ENCODE measurements at places on chromosomes 12 and 14.

GRCh38 chr14:89309670-89310177, 107.3 kb downstream of the FOXN3 start:
- no peak for DNase-seq

DNA sequence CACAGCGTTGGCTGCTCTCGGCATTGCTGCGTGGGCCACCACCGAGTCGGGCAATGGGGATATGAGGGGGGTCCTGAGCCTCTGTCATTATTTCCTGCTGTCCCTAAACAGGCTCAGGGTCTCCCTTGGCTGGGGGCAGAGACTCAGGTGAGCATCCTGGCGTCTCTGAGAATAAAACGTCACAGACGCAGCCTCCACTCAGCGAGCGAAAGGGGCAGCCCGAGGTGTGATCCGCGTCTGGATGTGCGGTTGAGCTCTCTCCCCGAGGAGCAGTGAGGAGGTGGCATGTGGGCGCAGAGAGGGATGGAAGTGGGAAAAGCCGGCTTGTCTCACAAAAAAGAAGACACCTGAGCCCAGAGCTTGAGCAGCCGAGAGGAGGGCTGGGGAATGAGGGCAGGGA, 62.6 kb downstream of the GALNT9 start:
- no peak for DNase-seq

DNA sequence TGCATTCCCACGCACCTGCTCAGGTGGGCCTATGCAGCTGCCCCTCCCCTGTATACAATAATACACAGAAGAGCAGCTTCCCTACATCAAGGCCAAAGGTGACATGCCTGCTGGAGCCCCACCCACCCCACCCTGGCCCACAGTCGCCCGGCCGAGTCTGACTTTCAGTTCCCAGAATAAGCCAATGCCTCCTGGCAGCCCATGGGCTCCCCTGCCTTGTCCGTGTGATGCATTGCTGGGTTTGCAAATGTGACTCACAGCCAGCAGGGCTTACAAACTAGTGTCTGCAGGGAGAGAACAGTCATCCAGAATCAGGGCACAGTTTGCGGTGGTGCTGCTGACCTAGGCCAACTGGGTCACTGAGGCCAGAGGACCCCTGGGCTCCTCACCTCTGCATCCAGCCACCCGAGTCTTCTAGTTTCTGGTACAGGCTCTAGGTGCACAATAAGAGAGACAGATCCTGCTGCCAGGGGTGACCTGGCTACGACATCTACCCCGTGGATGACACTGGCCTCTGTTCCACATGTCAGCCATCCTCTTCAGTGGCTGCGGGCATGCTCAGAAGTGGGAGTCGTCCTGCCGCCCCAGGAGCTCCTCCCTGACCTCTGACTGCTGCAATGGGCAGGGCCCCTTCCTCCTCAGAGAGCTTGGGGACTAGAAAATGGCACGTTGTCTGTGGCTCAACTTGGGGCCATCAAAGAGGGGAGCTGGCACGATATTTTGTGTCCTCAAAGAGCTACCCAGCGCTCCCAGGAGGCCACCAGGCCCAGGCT, 84.5 kb downstream of the CHGA start:
- no peak for DNase-seq

DNA sequence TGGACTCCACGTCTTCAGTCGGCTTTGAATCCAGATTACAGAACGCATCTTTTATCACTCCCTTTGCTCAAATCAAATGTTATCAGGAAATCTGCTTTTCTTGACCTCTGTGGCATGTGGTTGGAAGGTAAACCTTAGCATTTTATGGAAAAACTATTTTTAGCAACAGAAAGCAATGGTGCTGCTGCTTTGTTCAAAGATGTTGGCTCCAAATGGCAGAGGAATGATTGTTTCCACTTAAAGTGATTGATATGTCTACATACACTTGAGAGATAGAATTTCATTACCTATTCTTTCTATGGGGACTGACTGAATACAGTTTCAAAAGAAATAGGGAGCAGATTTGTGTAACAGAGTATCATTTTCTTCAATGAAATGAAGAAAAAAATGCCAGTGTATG, 761.2 kb downstream of the NOVA1 start:
- no peak for DNase-seq

- no peak for DNase-seq
Observed at GRCh38 chr12:81699551-81699950, 59.6 kb downstream of the PPFIA2 start.

DNA sequence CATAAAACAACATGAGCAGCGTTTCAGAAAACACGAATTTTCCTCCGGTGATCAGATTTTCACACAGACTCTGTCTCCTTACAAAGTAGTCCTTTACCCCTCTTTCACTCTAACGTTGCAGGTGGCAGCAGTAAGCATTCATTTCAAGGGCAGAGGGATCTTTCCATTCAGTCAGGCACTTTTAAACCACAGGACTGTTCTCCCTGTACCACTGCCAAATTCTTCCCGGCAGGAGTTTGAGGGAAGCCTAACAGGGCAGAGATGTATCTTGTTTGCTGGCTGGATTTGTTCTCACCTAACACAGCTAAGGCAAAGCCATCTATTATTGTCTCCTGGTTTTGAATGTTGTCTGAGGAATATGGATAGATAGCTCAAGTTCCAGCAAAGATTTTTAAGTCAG, 1187.3 kb upstream of the SEL1L start:
- DNase-seq: no peak

GRCh38 chr14:23162800-23163199, 20.7 kb downstream of the SLC7A8 start:
- DNase-seq: no peak

GRCh38 chr12:123937707-123938591, 34.7 kb downstream of the CCDC92 start:
- no peak for DNase-seq

GRCh38 chr14:68942296-68943035, 36.6 kb downstream of the ACTN1 start:
- no peak for DNase-seq
